Dorsolateral prefrontal cortex (tissue), 122 donors: ENCODE measurements at places on chromosomes 4 and X.

GRCh38 chrX:536616-537015 lies 94.0 kb upstream of the SHOX start:
- DNase-seq, result no peak

DNA sequence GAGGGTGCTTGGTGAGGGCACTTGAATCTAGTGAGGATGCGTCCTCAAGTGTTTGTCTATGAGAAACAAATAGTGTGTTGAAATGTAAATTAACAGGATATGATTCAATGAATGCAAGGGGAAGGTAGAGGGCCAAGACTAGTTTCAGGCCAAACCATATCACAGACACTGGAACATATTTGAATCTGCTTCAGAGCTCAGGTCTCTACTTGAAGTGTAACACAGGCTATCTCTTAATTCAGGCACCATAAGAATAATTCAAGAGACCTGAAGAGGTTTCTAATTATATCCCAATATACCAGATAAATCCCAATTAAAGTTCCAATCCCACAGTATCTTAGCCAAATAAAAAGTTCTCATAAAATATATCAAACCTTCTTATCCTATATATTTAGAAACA lies 146.5 kb upstream of the INTU start:
- DNase-seq, result no peak

GRCh38 chr4:113783701-113784100 lies 22.2 kb upstream of the CAMK2D start:
- no peak for DNase-seq

GRCh38 chr4:182878633-182879495 lies 38.3 kb downstream of the DCTD start:
- no peak for DNase-seq

- DNase-seq, result no peak
Observed at GRCh38 chr4:184653650-184654049, 4.1 kb downstream of the PRIMPOL start.

DNA sequence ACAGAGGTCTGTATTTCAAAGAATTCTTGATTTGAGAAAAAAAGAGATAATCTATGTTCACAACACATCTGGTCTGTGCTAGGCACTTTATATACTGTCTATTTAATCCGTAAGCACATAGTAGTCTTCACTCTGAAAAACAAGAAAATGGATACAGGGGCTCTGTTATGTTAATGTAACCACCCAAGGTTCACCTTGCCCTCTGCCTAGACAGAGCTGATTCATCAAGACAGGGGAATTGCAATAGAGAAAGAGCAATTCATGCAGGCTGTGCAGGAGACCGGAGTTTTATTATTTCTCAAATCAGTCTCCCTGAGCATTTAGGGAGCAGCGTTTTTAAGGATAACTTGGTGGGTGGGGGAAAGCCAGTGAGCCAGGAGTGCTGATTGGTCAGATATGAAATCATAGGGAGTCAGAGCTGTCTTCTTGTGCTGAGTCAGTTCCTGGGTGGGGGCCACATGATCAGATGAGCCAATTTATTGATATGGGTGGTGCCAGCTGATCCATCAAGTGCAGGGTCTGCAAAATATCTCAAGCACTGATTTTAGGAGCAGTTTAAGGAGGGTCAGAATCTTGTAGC lies 92.9 kb upstream of the TNIP3 start:
- no peak for DNase-seq

DNA sequence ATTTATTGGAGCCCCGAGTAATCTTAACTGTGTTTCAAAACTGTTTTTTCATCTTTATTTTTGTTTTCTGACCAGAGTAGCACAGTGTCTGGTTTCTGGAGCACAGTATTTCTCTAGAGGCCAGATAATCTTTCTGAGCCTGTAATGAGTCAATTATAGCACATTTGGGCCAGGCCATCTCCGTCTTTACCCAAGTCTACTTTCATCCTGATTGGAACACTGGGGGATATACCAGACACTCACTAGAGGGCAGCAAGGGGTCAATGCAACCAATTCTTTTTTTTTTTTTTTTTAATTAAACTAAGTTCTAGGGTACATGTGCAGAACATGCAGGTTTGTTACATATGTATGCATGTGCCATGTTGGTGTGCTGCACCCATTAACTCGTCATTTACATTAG lies 282.0 kb downstream of the ARHGAP24 start:
- no peak for DNase-seq

DNA sequence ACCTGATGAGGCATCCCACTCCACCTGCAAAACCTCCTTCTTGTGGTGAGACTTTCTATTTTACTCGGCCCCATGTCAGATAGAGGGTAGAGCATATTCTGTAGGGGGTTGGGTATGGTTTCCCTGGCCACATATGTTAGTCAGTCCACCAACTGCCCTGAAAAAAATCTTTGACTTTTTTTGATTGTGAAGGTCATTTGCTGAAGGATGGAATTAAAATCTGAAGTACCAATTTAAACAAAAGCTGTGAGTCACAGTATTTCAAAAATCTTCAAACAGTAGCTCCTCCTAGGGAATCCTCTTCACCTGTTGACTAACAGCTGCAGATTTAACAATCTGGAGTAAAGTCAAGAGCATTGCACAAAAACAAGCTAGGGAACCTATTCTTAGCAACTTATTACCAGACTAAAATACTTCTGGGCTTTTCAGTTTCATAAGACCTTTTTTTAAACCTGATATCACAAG lies 8.0 kb upstream of the CCDC110 start:
- no peak for DNase-seq

DNA sequence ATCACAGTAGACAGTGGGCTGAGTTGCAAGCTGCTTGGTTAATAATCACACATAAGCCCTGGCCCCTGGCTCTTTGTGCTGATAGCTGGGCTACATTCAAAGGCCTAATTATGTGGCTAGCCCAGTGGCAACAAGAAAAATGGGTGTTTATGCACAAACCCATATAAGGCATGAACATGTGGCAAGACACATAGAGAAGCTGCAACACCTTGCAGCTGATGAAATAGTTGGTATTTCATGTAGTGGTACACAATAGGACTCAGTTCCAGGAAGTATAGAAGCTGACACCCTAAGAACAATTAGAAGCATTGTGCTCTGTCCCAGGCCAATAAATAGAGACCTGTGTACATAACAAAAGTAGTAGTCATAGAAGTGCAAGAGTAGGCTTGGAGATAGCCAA lies 14.6 kb upstream of the ZNF630 start:
- no peak for DNase-seq

DNA sequence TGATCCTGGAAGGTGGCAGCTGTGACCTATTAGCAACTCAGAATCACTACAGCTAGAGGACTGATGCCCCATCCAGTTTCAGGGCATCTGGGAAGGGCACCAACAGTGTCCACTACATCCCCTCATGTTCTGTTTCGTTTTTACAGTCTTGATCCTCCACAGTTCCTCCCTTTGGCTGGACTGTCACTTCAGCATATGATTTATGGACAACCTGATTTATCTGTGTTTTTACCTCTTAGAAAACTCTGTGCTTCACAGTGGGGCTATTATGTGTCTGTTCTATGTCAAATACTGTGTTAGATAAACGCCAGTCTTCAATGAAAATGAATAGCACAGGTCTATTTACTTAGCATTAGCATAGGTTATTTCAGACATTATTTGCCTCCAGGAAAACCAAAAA lies 63.1 kb upstream of the GRPR start:
- DNase-seq, result no peak

DNA sequence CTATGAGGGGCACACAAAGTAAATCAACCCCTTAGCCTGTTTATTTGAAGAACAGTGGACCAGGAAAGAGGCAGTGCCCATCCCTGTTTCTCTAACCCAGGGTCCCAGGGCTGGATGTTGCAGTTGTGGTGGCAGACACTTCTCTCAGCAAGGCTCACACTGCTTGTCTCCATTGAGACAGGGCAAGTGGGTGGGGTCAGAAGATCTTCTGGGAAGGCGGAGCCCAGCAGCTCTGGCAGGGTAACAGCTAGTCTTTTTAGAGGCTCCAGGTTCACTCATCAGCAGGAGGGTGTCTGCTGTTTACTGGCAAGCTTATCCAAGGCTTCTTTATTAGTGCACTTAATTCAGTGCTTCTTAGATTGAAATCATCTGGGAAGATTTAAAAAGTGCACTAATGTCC lies 659.8 kb upstream of the DIPK2B start:
- DNase-seq, result no peak

DNA sequence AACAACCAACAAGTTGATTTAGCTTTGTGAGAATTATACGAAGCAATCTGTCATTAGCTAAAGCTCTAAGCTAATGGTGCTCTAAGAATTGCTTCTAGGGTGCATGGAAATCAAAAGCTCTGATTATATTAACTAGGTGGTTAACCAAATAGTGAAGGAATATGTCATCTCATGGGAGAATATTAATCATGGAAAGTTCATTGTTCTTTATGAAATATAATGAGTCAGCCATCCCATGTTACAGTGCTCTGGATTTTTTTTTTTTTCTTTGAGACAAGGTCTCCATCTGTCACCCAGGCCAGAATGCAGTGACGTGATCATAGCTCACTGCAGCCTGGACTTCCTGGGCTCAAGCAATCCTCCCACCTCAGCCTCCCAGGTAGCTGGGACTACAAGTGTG lies 10.5 kb downstream of the DCAF8L2 start:
- DNase-seq, result no peak

GRCh38 chrX:44997888-44998287 lies 124.9 kb downstream of the KDM6A start:
- DNase-seq, result no peak

DNA sequence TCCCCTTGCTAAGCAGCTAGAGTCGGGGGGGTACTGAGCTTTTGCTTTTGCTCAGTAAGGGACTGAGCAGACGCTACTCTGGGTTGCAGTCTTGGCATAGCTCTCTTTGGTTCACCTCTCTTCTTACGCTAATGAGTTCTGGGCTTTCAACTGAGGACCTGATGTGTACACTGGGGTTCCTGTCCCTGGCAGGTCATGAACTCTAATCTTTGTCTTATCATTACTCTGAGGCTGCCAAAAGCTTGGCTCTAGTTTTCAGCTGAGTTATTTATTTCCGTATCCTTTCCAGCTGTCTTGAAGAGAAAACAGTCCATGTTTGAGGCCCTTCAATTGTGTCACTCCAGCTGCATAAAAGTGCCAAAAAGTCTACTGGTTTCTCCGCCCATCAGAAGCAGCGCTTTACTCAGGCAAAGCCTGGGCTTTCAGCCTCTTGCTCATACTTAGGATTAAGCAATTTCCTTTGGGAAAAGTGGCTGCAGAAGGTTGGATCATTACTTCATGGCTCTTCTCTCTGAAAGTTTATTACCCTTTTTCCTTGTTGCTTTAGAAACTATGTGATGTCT lies 121.0 kb upstream of the STOX2 start:
- DNase-seq, result no peak

- no peak for DNase-seq
Observed at GRCh38 chr4:34973650-34974312, 1270.5 kb downstream of the ARAP2 start.

GRCh38 chr4:43253541-43253940 lies 361.0 kb downstream of the GRXCR1 start:
- no peak for DNase-seq

DNA sequence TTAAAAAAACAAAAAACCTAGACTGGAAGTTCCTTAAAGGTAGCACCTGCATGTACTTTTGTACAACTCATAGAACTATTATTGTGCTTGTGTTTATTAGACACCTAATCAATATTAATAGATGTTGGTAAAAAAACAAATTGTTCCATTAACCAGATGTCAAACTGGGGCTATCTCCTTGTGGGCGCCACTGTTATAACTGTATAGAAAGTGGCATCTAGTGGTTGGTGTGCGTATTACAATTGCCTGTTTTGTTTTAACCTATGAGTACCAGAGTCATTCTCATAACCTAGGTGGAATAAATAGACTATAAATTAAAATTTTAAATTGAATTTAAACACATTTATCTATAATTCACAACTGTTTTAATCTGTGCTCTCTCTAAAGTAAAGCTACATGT lies 97.4 kb downstream of the COL4A5 start:
- DNase-seq, result no peak

- no peak for DNase-seq
Observed at GRCh38 chrX:68870357-68870756, 41.5 kb downstream of the EFNB1 start.

GRCh38 chr4:84481860-84482245 lies 17.2 kb downstream of the NKX6-1 start:
- no peak for DNase-seq

DNA sequence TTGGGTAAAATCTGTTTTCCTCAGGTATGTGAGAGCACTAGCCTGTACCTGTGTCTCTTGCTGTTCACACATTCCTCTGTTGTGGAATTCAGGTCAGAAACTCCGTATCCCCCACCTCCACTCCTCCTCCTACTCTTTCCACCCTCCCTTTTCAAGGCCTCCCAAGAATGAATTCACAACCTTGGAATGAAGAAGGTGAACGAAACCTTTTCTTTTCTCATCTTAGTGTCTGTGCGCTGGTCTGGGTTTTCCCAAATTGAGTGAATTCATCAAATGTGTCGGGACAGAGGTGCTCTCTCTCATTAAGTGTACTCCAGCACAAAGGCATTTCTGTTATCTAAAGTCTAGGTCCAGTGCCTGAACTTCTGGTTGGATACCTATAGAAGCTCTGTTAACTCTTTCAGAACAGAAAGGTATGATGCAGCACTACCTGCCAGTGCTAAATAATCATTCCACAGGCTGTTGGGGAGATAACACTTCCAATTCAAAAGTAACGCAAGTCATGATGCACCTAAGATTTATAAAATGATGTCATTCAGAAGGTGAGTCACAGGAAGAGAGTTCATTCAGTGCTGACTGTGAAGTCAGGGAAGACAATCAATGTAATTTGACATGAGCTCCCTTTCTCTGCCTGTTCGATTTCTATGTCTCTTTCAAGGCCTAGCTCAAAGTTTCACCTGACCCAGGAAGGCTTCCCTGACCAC lies 41.9 kb downstream of the COL4A6 start:
- no peak for DNase-seq

- no peak for DNase-seq
Observed at GRCh38 chrX:115533485-115533884, 27.5 kb upstream of the PLS3 start.

DNA sequence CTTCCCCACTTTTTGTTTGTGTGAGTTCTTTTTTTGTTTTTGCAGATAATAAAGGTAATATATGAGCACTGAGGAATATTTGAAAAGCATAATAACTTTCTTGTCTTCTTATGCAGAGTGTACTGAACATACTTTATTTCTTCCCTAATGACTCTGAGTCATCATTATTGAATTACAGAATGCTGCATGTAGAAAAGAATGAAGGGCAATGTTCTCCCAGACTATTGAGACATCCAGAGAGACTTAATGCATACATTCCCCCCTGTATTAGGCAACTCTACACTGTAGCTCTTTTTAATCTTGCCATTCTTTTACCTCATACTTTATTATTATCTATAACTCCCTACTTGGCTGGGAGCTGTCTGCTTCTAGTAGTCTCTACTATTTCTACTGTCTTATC lies 240.5 kb upstream of the ANKRD50 start:
- DNase-seq, result no peak
